ENCODE measurements at places on chromosomes 5 and 9.

GRCh38 chr9:103014242-103014641, 19.1 kb downstream of the CYLC2 start:
- DNase-seq = no peak

GRCh38 chr5:51476431-51476830, 93.2 kb downstream of the ISL1 start:
- no peak for DNase-seq

GRCh38 chr5:109486200-109486804, 76.5 kb upstream of the PJA2 start:
- DNase-seq = no peak

GRCh38 chr5:3155046-3155445, 403.6 kb upstream of the IRX2 start:
- no peak for DNase-seq

- DNase-seq = peak; percentile 18
Observed at GRCh38 chr9:78857373-78858225, 560.7 kb downstream of the PSAT1 start.

Measured in NCI-H187 treated with DMSO at 0.1 percent for 48 hours (cell line).